Putamen (tissue), 1 donor: ENCODE measurements at places on chromosomes 2 and 18.

DNA sequence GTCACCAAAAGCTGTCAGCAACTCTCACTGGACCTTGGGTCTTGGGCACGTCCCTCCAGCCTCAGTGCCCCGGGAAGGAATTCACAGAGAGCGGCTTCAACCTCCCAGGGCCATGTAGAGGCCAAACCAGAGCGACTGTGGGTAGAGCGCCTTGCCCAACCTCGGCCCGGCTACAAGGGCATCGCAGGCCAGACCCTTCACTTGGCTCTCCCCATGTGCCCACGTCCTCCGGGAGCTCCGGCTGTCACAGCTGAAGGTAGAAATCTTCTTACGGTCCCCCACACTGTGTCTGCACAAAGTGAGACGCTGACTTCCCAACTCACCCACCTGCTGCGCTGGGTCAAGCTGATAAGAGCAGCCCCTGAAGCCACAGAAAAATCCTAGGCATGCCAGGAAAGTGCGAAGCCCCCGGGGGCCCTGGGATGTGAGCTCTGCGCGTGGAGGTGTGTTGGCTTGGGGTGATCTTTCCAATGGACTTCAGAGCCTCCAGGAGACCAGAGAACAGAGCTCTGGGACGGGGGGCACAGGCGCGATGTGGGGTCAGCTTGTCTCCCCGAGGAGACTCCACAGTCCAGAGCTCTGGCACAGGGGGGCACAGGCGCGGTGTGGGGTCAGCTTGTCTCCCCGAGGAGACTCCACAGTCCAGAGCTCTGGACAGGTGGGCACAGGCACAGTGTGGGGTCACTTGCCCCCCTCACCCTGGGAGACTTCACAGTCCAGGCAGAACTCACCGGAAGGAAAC lies 105.5 kb downstream of the RTP5 start:
- DNase-seq = no peak

GRCh38 chr18:10252952-10253705 lies 201.3 kb upstream of the APCDD1 start:
- DNase-seq = peak; percentile 25

DNA sequence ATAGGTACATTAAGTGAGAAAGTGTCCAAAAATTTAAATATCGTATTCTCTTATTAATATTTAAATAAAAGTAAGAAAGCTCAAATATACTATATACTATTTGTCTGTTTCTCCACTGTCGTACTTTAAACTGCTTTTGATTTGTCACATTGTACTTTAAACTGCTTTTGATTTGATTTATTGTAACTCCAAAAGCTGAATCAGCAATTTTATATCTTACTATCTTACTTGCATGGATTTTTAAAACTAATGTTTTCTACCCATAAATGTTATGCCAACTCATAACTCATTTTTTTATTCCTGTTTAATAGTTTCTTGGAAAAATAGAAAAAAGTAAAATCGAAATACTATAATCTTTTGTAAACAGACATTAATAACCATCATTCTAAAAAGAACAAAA lies 1128.2 kb upstream of the ACVR2A start:
- no peak for DNase-seq

DNA sequence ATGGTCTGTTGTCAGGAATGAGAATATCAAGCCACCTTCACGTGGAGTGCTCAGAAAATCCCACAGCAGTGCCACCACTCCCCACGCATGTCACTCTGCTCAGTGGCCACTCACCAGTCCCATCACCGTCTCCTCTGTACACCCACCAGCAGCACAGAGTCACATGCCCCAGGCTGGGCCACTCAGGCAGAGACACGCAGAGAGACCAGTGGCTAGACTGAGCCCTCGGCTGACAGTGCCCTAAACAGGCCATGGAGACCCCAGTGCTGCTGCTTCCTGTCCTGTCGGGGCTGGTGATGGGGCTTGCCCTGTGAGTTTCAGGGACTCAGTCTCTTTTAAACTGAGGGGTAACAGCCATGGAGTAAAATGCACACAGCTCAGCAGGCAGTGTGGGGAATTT lies 25.9 kb downstream of the ODC1 start:
- DNase-seq = no peak

DNA sequence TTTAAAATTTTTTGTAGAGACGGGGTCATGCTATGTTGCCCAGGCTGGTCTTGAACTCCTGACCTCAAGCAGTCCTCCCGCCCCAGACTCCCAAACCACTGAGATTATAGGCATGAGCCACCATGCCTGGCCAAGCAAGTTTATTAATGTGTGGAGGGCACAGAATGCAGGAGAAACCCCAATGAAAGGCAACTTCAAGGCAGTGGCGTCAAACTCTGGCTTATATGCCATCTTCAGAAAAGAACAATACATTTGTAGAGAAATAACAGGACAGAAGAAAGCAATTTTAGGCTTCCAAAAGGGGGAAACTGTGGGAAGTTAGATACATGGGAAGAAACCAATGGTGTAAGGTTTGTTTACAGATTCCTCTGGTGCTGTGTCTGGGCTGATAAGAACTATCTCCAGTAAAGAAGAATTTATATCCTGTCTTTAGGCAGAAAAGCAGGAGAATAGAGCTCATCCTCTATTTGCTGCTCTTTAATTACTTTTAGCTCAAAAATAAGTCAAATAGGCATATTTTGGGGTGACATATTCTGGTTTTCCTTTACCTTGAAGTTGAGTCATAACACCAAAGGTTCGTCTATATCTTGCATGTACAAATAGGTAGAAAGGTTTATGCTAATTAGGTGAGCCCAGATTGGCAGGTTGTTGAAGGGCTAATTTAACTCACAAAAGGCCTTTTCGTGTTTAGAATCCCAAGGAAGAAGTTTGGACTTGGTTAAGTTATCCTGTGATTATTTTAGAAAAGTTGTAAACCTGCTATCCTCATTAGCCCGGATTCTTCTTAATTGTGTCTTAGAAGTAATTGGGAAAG lies 26.0 kb upstream of the TMEM214 start:
- no peak for DNase-seq

GRCh38 chr2:12714391-12715221 lies 2.1 kb upstream of the TRIB2 start:
- no peak for DNase-seq

DNA sequence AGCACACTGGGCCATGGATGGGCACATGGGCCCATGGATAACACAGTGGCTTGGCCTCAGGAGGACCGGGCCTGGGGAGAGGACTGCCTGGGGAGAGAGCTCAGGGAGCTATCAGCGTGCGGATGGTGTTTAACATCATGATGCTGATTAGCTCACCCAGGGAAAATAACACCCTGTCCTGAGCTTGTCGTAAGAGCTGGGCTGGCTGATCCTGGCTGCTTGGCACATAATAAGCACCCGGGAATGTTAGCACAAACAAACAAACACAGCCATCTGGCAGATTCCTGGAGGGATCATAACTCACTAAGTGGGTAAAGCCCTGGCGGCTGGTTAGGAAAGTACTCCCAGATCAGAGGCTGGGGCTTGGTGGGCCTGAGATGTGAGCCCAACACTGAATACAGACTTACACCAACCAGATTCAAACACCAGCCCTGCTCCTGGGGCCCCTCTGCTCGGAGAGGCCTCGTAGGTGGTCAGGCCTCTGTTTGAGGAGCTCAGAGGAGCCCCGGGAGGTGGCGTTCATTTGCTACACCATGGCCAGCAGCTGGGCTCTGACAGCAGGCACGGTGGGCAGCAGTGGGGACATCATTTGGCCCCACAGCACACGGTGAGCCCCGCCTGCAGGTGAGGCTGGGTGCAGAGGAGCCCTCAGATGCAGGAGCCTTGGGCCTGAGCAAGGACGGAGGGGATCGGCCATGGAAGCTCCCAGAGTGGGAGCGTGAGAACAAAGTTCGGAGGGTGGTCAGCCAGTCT lies 193.4 kb upstream of the HDAC4 start:
- DNase-seq = no peak

GRCh38 chr2:128525653-128526052 lies 207.0 kb upstream of the HS6ST1 start:
- DNase-seq = no peak

GRCh38 chr18:57446322-57446721 lies 11.1 kb downstream of the ONECUT2 start:
- DNase-seq = no peak

- DNase-seq = no peak
Observed at GRCh38 chr2:207051385-207051965, 112.2 kb downstream of the CPO start.
